Activated CD8-positive, alpha-beta T cell treated with anti-CD3 and anti-CD28 coated beads for 36 hours (primary cell): ENCODE measurements at places on chromosomes 16 and 17. TPM values are rescaled to one million over a fixed set of nuclear protein-coding genes. Genes with fewer than 3 reads are reported as not detected.
A peak's percentile ranks its signal among the peaks of the same experiment; 100 is the strongest.

Gene ALOX15B
- total RNA-seq = 0.16 TPM

Gene CIBAR2
- total RNA-seq = not detected

- no peak for DNase-seq
Observed at GRCh38 chr17:41008811-41009210, at the start of gene KRTAP3-1. Gene KRTAP3-1 (minus strand): TSS chr17:41009128. CDS start chr17:41009074, 54 bp downstream.

DNA sequence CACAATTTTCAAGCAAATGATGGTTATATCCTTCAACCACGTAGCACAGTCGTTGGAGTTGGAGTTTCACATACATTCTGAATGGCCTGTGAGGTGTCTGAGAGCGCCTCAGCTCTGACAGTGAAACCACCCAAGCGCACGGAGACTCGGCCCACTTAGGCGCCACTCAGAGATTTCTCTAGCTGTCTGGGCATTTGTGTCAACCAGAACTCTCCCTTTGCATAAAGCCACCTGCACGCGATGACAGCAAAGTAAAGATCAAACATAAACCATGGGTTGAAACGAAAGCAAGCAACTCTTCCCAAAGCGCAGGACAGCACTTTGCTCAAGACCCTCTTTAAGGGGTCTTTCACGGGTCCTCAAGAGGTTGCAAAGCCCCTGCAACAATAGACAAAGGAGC, 533 bp downstream of the SLC6A4 start:
- peak; percentile 22 for DNase-seq

DNA sequence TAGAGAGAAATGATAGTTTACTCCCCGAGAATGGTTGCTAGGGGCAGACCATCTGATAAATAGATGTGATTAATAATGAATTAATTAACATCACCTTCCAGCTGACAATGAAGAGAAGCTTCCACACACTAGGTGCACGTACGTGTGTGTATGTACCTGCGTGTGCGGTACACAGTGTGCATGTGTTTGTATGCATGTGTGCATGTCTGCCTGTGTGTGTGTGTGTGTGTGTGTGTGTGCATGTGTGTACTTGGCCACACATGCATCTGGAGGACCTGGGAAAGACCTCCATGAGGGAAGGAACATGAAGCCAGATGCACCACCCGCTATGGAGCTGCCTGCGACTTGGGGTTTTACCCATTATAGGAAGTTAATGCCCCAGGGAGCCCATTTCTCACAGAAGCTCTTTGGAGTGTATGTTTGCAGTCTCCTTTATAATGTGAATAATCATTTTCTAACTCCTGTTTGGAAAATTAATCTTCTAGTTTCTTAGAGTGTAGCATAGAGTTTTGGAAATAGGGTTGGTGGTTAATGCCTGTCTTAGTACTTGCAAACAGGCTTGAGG, 229.1 kb downstream of the ENGASE start:
- DNase-seq = no peak

DNA sequence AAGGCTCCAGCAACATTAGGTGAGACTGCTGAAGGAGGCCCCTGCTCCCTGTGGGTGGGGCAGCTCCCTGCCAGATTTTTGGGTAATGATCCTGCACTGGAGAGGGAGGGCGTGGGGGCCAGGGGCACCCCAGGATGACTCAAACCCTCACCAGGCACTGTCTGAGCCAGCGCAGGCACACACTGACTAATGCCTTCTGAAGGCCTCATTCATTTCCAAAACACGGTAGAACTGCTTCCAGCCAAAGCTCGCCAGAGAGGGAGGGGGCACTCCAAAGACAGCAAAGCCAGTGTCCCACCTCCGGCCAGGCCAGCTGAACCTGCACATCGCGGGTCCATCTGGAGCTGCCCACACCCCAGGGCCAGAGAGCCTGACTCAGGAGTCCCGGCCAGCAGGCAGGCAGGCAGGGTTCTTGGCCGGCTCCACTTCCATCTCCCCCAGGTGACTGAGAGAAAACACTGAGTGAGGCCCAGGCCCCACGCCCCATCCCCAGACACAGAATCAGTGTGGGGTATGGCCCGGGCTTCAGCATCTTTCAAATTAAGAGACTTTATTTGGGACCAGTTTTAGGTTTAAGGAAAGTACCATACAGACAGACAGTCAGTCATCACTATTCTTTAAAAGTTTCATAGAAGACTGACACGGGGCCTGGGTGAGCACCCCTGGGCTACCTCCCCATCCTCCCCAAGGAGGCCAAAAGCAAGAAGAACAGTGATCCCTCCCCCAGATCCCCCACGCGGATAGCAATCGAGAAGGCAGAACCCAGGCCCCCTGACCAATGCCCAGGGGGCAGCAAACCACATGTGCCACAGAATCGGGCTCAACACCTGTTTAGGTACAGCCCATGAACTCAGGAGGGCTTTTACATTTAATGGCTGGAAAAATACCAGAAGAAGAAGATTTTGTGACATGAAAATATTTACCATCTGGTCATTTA, 2.3 kb downstream of the PIEZO1 start:
- peak; percentile 89 for DNase-seq

GRCh38 chr16:57653936-57654335, 14.2 kb upstream of the ADGRG3 start:
- no peak for DNase-seq

Gene CMTM1
- total RNA-seq = 6.2 TPM

DNA sequence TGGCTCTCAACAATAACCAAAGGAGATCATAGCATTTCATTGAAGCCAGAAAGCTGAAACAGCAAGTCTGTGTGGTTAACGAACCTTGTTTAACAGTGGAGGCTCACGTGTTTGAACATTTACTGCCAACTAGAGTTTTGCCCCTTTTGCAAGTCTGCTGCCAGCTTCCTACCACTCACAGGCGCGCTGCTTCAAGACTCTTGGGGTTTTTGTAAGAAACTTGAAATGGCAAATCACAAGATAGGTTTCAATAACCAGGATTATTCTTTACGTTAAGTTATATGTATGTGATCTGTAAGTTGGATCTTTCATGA, 1.2 kb downstream of the SNTB2 start:
- peak; percentile 48 for DNase-seq

Gene FLYWCH2
- 19.3 TPM for total RNA-seq

Gene CHP2
- not detected for total RNA-seq

GRCh38 chr17:38628441-38628840, 22.7 kb upstream of the SRCIN1 start:
- peak; percentile 4 for DNase-seq

GRCh38 chr16:24070851-24071250, 185.3 kb upstream of the CACNG3 start:
- peak; percentile 55 for DNase-seq

- DNase-seq = no peak
Observed at GRCh38 chr16:66001432-66001831, 365.1 kb upstream of the CDH5 start.

DNA sequence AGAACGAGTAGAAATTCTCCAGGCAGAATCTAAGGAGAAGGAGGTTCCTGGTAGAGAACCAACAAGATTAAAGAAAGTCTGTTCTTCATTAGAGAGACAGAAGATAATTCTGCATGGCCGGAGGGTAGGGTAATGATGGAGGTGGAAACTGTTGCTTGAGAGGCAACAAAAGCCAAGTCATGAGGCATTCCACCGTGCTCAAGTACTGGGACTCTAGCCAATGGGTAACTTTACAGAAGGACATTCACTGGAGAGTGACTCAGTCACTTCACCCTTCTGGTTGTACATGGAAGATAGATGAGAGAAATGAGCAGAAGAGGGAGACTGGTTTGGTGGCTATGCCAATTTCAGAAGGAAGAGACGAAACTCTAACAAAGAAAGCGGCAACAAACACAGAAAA, 53.6 kb upstream of the ANKFN1 start:
- DNase-seq = no peak

- DNase-seq = no peak
Observed at GRCh38 chr17:44599298-44600175, 42.3 kb downstream of the FZD2 start.

Gene SBK1
- total RNA-seq = 35.3 TPM

GRCh38 chr16:27582883-27583282, 32.9 kb downstream of the KATNIP start:
- DNase-seq = no peak

Gene NEURL4
- total RNA-seq = 36.2 TPM

DNA sequence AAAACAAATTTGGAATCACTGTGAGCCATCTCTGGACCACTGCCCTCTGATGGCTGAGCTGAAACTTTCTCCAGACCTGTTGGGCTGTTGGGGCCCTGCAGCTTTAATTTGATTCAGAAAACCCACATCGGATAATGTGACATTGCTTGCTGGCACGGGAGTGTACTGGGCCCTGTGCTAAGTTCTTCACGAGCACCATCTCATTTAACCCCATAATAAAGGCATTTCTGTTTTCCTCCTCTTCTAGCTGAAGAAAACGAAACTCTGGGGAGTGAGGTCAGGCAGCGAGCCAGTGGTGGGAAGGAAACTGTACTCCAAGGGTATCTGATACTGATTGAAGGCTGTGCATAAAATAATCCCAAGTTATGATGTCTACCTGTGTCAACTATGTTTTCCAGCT, 34.5 kb upstream of the TNRC6A start:
- no peak for DNase-seq

Gene C17orf107
- total RNA-seq = 3.6 TPM

- no peak for DNase-seq
Observed at GRCh38 chr16:61770301-61770700, 265.9 kb downstream of the CDH8 start.

Gene KCNG4
- total RNA-seq = not detected

Gene CCL11
- total RNA-seq = not detected

GRCh38 chr16:73265935-73266334, 218.0 kb upstream of the ZFHX3 start:
- no peak for DNase-seq

GRCh38 chr17:535198-535597, 179.4 kb downstream of the VPS53 start:
- DNase-seq = no peak

GRCh38 chr17:17359271-17359670, 56.1 kb downstream of the NT5M start:
- no peak for DNase-seq

- no peak for DNase-seq
Observed at GRCh38 chr17:44093231-44093900, 22.8 kb downstream of the G6PC3 start.

Gene HOXB9
- total RNA-seq = 7.0 TPM

- DNase-seq = no peak
Observed at GRCh38 chr17:7903154-7904103, 12.7 kb downstream of the RNF227 start.

- DNase-seq = no peak
Observed at GRCh38 chr17:40061609-40062038, 1.1 kb upstream of the THRA start.

GRCh38 chr17:61799812-61800484, 63.4 kb downstream of the BRIP1 start:
- DNase-seq = no peak

DNA sequence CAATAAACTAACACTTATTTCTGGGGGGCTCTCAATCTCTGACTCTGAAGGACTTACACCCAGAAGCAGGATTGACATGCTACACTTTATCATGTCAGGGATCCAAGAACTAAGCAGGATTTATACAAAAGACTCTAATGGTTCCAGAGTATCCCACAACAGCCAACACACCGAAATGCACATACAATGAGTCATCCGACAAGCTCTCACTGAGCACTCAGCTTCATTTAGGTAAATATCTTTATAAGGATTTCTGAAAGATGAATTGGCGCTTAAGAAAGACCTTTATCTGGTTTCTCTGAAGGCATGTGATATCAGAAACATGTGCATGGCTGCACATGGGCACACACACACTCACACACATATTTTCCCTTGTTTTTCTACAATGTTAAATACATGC, 77.2 kb downstream of the TOX3 start:
- DNase-seq = no peak

Gene PAQR4
- total RNA-seq = 30.4 TPM

DNA sequence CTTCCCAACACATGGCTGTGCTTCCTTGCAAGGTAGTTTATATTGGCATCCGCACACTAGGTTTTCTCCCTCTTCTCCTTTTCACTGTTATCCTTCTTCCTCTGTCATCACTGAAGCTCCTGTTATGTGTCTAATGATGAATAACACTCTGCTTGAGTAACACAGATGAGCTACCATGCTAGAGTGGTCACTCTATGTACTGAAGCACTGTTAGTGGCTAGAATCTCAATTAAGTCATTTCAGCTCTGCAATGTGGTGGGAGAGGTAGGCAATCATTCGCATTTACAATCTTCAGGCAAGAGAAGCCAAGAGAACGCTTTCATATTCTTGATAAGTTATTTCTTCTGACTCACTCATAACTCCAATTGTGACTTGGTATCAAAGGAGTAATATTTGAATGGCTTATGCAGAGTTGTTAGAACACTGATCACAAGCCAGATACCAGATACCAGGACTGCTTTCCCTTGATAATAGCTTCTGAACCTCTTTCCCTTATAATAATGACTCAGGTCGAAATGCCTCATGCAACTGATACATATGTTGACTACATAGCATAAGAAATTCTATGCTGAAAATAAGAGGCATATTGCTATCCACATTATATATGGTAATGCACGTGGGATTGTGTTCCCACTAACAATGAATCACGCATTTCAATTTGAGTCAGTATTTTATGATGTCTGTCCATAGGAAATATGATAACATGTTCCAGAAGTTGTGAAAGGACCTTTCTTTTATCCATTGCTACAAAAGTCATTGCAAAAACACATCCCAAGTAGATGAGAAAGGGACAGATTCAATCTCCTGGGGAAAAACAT, 158.0 kb upstream of the HS3ST3A1 start:
- no peak for DNase-seq

DNA sequence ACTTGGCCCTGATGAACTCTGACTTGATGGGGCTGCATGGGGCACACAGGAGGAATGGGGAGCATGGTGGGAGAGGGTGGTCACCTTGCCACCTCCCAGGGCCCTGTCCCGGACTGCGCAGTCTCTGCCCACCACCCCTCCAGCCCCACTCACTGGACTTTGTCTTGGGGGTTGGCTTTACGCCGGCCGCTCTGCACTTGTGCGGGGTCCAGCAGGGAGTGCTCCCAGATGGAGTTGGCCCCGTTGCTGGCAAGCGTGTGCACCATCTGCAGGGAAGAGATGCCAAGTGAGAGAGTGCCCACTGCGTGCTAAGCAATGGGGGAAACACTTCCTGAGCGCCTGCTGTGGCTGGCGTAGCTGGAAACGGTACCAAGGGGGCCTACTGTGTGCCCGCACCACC, 6.7 kb downstream of the GIT1 start:
- DNase-seq = peak; percentile 0

- peak; percentile 62 for DNase-seq
Observed at GRCh38 chr17:77476931-77477805, 336.4 kb downstream of the SEC14L1 start.

DNA sequence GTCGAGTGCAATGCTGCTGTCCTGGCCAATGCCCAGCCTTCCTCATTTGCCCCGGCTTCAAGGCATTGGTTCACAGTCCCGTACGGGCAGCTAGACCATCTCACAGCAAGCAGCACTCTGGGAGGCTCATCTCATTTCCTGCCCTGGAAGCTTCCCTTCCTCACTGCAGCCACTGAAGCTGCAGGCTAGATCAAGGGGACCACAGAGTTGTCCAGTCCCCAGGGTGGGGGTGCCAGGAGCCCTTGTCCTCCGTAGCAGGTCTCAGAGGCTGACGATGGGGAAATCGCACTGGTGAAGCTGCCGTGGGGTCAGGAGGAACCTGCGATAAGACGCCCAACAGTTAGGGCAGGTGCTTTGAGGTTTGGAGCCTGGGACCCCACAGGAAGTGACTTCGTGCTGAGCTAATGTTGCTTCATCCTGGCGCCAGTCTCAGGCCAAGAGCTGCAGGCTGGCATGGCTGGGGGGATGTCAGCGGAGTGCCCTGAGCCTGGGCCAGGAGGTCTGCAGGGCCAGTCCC, at the start of gene SPNS3:
SPNS3 (plus strand) TSS at position 426 of the 517 bp plus-strand sequence; CDS start at position 454, 28 bp downstream.
- peak; percentile 73 for DNase-seq
